ENCODE measurements at places on chromosomes 1 and 21.

DNA sequence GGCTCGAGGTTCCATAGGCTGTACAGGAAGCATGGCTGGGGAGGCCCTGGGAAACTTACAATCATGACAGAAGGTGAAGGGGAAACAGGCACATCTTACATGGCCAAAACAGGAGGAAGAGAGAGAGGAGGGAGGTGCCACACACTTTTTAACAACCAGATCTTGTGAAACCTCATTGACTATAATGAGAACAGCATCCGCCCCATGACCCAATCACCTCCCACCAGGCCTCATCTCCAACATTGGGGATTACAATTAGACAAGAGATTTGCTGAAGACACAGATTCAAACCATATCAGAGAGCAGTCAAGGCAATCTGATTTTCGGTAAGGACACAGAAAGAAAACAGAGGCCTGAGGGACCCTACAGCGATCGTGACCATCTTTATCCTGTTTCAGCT, 41.7 kb downstream of the TNFRSF9 start:
- DNase-seq = no peak

- no peak for DNase-seq
These were observed 45.7 kb downstream of the MTF2 start for GRCh38 chr1:93124556-93125355.

- peak; percentile 31 for DNase-seq
These were observed 31.8 kb downstream of the SPATA21 start for GRCh38 chr1:16405441-16405840.

DNA sequence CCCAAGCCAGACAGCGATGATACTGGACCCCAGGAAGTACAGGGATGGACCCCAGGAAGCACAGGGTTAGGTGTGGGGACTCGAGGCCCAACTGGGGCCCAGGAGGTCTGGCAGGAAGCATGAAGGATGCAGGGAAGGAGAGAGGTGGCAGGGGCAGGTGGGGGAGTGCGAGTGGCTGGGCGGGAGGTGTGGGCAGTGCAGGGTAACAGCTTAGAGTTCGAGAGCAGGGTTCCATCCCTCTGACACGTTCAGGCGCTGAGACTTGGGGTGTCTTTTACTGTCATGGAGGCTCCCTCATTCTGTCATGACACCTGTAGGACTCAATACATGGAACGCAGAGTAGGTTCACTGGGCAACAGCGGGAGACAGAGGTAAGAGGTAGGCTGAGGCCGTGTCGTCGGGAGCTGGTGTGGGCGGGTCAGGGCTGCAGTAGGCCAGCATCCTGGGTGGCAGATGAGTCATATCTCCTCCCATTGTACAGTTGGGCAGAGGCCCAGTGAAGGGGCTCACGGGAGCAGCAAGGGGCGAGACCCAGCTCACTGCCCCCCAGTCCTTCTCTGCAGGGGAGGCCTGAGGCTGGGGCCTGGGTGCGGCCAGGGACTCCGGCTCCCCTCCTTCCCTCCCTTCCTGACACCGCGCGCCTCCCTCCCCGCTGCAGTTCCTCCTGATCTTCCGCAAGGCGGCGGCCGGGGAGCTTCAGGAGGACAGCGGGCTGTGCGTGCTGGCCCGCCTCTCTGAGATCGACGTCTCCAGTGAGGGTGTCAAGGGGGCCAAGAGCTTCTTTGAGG, 11.6 kb upstream of the CTRC start:
- peak; percentile 69 for DNase-seq

GRCh38 chr1:188599313-188599712, 1770.6 kb downstream of the PLA2G4A start:
- DNase-seq = no peak

DNA sequence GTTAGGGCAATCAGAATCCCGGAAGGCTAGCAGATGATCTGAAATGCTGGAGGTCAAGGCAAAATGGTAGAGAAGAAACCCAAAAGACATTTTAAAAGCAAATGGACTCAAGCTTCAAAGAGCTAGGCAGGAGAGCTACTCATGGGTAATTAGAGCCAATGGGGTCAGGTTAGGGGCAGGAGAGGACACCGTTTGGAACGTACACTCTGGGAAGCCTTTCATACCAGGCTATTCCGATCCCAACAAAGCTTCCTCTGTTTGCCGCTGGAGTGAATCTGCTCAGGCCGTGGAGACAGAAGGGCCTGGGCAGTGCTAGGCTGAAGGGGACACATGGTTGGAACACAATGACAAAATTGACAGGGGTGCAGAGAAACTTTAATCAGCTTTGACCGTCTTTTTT, 346.6 kb downstream of the RPS6KC1 start:
- no peak for DNase-seq

- no peak for DNase-seq
These were observed 463.4 kb downstream of the CAMTA1 start for GRCh38 chr1:7248549-7249199.

DNA sequence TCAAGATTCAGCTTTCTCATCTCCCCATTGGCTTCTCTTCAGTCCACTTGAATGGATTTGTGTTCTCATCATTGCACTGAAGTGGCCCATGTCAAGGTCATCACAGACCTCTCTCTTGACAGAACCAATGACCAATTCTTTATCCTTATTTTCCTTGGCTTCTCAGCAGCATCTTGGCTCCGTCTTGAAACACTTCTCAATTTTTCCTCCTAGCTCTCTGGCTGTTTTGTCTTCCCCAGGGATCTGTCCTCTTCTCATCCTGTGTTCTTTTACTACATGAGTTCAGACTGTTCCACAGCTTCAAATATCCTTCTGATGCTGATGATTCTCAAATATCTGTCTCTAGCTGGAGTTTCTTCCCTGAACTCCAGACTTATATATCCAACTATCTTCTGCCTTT, 78.6 kb downstream of the COLGALT2 start:
- peak; percentile 41 for DNase-seq
